AG10803 (cell line): ENCODE measurements at places on chromosomes 6 and 20.

DNA sequence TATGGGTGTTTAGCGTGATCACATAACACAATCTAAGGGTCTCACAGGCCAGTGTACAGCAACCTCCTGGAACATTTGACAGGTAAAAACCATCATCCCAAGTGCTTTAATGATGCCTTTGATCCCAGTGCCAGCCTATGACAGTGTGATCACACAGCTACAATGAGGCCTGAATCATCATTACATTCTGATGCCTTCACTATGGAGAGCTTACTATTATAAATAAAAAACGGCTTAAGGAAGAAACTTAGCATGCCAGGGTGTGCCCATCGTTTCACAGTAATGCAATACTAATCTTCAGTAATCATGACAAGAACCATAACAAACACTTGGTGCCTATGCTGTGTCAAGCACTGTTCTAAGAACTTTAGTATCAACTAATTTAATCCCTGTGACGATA lies 11.4 kb downstream of the MAP7 start:
- DNase-seq: no peak

GRCh38 chr6:151353795-151354194 lies 37.6 kb downstream of the ZBTB2 start:
- DNase-seq: no peak

DNA sequence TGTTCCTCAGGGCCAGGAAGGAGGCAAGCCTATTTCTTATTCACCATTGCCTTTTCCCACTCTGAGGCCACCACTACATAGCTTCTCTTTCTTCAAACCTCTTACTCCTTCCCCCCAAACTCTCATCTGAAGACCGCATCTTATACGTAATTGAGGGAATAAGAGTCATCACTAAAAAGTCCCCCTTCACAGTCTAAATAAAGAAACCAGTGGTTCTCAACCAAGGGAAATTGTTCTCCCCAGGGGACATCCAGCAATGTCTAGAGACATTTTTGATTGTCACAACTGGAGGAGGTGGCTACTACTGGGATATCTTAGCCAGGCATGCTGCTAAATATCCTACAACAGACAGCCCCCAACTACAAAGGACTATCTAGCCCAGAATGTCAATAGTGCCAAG lies 327.6 kb upstream of the CNR1 start:
- DNase-seq: no peak

DNA sequence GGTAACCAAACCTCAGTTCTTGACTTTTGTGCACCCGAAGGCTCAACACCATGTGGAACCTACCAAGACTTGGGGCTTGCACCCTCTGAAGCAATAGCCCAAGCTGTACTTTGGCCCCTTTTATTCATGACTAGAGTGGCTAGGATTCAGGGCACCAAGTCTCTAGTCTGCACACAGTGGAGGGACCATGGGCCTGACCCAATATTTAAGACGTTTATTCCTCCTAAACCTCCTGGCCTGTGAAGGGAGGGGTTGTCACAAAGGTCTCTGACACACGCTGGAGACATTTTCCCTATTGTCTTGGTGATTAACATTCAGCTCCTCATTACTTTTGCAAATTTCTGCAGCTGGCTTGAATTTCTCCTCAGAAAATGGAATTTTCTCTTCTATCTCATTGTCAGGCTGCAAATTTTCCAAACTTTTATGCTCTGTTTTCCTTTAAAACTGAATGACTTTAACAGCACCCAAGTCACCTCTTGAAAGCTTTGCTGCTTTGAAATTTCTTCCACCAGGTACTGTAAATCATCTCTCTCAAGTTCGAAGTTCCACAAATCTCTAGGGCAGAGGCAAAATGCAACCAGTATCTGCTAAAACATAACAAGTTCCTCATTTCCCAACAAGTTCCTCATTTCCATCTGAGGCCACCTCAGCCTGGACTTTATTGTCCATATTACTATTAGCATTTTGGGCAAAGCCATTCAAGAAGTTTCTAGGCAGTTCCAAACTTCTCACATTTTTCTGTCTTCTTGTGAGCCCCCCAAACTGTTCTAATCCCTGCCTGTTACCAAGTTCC lies 481.4 kb upstream of the BTBD3 start:
- no peak for DNase-seq

- no peak for DNase-seq
Measured at GRCh38 chr6:156691018-156691417, 86.2 kb upstream of the ARID1B start.

DNA sequence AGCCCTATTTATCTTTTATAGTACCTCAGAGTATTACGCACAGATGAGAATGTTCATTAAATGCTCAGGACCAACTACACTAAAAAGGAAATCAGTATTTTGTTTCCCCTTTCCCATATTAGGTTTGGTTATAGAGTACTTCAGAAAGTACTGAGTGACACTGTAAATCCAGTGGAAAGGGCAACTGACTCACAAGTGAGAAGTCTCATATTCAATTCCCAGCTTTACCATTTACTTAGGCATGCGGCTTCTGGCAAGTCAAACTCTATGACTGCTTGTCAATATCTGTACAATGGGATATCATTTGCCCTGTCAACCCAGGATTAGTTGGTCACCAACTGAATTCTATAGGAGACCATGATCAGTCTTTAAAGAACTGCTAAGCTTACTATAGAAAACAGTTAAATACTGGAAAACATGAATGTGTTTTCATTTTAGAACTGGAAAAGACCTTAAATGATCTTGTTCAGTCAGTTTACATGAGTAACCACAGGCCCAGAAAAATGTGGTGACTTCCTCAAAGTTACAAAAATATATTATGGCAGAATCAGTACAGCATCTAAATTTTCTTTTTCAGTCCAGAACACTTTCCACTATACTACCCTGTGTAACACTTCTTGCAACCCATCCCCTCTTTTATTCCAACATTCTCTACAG lies 3.6 kb downstream of the MAP3K7 start:
- no peak for DNase-seq

DNA sequence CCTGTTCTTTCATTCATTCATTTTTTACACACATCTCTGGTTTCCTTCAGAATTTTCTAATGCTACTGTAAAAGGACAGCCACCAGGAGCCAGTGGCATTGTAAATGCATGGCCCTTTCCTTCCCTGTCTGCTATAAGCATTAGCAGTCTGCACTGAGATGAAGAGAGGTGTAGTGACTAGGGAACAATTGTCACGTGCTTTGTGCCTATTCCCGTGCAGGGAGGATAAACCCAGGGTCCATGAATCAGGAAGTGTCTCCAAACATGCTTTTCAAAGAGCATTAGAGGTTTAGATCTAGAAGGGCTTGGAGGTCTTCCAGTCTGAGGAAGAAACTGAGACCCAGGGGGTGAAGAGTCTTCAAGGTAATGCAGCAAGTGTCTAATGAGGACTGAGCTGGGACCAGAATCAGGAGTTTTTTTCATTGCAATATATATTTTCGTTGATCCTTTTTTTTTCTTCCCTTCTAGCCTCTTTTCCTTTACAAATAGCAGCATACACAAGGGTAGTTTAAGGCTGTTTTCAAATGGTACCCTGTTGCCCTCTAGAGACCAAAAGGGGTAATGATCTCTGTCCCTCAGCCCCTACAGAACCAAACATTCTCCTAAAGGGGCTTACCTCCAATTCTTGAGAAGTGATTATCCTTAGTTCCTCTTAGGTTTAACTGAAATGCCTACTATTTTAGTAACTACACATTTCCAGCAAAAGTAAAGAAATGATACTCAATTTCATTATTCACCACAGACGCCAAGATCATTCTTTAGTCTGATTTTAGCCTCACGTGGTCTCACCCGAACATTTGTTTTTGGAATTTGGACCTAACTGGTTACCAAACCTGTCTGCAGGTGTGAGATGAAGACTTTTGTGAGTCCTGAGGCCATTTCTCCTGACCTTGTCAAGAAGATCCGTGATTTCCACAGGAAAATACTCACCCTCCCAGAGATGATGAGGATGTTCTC lies 6.6 kb downstream of the TRIM15 start:
- peak; percentile 51 for DNase-seq

- no peak for DNase-seq
Measured at GRCh38 chr6:93393554-93394074, 25.7 kb downstream of the EPHA7 start.

DNA sequence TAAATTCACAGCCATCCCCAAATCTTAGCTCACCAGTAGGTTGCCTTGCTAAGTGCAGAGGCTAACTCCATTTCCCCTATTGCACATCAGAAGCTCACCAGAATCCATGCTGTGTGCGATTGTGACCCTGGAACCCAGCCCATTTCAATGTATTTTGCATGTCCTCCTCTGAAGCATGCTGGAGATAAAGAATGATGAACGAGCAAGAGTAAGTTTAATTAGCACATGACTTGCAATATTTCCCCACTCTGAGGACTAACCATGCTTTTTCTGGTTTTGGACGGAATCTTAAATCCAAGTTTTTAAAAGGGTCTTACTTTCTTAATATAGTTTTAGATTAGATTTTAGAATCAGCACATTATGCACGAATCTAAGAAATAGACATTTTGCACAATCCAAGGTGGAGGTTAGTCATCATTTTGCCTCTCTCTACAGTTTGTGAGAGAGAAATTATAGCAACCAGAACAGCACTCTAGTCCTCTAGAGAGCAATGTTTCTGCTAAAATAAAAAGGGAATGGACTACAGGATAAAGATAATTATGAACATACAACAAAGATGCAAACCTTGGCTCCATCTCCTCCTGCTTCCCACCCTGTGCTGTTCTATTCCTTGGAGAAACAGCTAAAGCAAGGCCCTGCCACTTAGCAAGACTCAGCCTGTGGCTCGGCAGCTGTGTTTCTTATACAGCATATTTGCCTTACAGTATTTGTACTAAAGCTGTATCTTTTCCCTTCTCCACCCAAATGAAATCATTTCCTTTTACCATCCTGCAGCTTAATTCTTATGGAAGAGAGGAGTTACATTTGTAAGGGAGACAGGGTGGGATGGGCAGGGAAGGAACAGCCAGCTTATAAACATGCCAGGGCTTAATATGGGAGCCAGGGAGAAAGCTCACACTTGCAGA lies 24.9 kb upstream of the LAMA4 start:
- no peak for DNase-seq

GRCh38 chr6:96576221-96576620 lies 13.3 kb downstream of the FHL5 start:
- no peak for DNase-seq

DNA sequence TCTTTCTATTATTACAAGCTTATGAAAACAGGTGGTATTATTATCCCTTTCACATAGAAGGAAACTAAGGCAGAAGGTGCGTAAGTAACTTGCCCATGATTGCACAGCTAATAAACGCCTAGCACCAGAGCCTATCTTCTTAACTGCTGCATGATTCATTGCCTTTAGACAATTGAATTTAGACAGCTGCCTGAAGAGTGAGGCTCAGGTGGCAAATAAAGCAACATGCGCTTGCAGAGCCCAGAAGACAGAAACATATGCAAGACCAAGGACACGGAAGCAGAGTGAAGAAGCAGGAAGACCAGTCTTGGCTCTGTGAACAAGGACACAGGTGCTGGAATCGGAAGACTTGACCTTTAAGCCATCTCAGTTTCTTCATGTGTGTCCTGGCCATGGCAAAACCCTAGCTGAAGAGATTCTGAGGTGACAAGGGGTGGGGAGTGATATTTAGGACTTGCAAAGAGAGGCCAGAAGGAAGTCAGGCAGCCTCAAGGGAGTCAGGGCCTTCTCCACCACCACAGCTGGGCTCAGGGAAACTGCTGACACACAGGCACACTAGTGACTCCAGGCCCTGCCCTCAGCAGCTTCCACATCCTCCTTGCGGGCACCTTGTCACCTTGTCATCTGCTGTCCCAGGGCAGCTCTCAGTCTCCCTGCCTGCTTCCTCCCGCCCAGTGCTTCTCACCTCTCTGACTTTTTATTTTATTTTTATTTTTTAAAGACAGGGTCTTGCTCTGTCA lies 91.7 kb upstream of the SLC22A16 start:
- DNase-seq: no peak

- DNase-seq: peak; percentile 8
Measured at GRCh38 chr6:12148841-12149240, 136.7 kb downstream of the HIVEP1 start.

- DNase-seq: no peak
Measured at GRCh38 chr6:138959521-138959920, 28.5 kb downstream of the REPS1 start.

DNA sequence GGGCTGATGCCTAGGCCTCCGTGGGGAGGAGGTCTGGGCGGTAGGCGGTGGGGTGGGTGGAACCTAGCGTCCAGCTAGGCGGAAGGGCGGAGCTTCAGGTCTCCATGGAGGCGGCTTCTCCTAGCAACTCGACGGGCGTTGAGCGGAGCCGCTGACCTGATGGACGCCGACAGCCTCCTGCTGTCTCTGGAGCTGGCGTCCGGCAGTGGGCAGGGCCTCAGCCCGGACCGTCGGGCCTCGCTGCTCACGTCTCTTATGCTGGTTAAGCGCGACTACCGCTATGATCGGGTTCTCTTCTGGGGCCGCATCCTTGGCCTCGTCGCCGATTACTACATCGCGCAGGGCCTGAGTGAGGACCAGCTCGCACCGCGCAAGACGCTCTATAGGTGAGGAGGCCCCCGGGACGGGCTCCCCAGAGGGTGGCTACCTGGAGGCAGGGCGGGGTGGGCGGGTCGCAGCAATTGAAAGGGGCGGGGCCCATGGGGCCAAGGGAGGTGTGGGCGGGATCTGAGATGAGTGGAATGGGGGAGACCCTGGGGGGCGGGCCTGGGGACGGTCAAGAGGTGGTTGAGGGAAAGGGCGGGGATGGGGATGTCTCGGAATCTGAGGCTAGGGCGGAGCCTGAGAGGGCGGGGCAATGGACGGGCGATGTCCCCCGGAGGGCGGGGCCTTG lies at the start of gene RSPH9:
TSS of gene RSPH9 (plus strand) at position 97 of the 673 bp plus-strand sequence. CDS start at position 160, 63 bp downstream.
- DNase-seq: peak; percentile 39
